ENCODE measurements at places on chromosomes 11 and 22.

DNA sequence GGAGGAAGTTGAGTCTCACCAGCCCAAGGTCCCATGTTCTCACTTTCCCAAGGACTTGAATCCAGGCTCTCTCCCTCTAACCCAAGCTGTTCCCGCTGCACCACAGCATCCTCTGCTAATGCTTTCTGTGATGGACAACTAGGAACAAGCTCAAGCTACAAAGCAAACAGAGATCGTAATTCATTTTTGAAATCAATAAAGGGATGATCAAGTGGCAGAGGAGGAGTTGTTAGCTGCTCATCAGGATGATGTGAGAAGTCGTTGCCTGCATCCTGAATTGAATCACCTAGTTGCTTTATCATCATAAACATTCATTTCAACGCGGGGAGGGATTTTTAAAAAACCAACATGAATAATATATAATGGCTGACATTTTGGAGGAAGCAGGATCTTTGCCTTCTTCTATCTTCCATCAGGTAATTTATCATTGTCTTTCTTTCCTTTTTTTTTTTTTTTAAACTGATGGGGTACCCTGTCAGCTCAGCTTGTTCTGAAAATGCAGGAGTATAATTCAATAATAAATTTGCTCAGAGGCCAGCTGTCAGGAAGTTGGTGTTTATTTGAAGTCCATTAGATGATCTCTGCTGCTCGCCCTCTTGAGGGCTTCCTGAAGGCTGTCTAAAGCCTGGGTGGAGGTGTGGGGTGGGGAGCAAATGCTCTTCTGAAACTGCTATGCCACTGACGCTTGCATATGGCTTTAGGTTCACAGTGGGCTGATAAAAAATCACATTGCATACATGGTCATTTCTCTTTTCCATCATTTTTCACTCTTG lies 174.4 kb upstream of the NARS2 start:
- DNase-seq = no peak

- DNase-seq = no peak
Observed at GRCh38 chr11:68735125-68735524, 16.2 kb downstream of the TESMIN start.

DNA sequence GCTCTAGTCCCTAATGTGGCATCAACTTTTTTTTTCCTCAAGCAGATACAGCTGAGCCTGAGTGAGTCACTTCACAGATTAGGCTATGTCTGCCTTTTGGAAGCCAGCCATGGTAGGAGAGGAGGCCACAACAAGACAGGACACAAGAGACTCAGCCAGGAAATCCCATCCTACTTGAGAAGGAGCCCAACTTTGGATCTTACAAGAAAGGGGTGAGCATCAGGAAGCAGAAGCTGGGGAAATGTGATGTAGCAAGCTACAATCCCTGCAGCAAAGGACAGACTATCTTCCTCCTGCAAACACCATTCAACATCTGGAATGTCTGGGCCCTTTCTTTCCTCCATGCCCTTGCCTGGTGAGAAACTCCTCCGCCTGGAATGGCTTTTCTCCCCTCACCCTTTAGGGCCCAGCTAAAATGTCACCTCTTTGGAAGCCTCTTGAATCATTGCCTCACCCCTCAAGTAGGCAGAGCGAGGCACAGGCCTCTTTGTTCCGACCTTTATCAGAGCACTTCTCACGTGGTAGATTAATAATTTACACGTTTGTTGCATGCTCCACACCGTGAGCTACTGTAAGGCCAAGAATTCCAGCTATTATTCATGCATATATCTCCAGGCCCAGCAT lies 156.4 kb upstream of the PITPNB start:
- DNase-seq = no peak

DNA sequence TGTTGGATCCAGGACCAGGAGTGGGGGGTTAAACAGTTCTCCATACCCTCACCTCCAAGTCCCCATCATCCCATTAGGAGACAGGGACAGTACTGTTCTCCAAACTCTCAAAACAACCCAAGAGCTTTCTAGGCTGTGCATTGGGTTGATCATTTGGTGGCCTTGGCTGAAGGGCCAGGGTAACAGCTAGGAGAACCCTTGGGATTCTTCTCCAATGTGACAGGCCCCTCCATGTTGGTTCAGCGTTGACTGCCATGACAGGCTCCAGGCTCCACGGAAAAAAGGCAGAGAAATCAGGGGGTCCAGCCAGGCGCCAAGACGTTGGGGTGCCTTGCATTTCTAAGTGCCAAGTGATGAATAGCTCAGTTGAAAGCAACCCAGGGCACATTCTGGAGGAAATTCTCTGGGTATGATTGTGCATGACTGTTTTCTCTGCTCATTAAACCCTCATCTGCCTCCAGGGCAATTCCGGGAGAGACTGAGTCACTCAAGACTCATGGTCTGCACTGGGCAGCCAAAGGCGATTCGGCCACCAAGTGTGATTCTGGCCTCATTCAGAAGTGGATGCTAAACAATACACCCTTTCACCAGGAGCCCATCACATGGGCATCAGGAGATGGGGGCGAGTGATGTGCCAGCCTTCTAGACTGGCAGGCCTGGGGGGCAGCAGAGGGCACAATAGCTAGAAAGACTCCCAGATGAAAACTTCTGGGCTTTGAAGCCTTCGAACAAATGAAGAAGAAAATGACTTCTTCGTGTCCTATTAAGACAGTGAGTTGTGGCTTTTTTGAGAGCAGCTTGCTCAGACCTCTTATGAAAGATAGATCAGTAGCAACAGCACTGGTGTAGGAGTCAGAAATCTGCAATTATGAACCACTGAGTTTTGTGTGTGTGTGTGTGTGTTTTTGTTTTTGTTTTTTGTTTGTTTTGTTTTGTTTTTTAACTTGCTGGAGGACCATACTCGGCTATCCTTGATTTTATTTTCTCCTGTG lies 27.7 kb downstream of the CD44 start:
- DNase-seq = no peak

DNA sequence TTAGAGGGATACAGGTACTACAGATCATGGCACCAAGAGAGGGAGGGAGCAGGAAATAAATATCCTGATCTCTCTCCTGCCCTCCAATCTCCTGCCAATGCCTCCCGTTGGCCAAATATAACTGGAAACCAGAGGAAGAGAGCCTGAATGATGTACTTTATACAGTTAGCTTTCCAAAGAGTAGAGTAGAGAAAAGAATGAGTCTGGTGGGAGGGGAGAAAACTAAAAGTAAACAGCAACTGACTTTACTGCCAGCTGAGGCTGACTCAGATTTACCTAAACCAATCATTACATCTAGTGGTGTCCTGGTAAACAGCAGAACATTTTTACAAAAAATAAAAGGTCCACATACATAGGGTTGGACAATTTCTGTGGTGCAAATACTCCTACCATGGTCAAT lies 5.1 kb downstream of the MPZL3 start:
- peak; percentile 33 for DNase-seq

DNA sequence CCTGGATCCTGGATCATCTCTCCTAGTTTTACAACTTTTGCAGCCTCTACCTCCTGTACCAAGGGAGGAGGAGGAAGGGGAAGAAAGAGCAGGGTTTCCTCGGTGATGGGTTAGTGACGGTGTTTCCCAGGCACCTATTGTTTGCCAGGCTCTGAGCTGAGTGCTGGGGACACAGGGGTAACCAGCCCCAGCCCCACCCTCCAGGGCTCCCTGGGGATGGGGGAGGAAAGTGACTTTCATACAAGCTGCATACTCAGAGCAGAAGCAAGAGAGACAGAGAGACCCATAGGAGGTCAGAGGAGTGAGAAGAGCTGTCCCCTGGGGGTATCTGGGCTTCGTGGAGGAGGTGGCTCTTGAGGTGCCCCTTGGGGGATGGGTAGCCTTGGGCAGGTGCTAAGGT lies 89.4 kb upstream of the THY1 start:
- no peak for DNase-seq

- DNase-seq = no peak
Observed at GRCh38 chr11:19968860-19969259, 191.4 kb downstream of the DBX1 start.

- no peak for DNase-seq
Observed at GRCh38 chr11:121762820-121763219, 310.1 kb upstream of the SORL1-AS1 start.

GRCh38 chr11:46674463-46675287 lies 25.7 kb downstream of the ARHGAP1 start:
- peak; percentile 53 for DNase-seq

DNA sequence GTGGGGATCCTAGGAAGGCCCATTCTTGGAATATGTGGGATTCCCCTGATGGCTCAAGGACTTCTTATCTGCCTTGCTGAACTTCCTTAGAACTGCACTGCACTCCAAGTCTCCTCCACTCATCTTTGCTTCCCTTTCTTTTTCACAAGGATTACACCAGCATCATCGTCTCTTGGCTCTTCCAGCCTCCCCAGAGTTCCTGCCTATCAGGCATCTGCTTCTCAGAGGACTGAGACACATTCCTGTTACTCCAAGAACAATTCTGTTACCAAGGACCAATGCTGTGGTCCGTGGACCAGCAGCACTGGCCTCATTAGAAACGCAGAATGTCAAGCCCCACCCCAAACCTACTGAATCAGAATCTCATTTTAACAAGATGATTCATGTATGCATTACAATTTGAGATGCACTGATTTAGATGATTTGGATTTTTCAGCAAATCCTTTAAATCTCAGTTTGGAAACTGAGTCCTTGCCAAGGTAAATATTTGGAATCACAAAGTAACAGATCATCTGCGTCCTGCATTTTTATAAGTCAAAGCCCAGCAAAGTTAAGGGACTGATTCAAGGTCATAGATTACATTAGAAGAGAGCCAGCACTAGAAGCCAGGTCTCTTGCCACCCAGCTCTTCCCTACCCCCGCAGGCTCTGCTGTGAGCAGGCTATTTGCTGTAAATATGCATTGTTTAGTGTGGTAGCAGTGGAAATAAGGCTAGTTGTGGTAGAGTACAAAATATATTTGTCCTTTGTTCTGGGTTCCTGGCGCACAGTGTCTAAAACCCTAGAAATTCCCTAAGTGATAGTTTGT lies 110.9 kb downstream of the SWAP70 start:
- DNase-seq = no peak

- DNase-seq = no peak
Observed at GRCh38 chr11:2891326-2892214, 6.0 kb upstream of the CDKN1C start.

DNA sequence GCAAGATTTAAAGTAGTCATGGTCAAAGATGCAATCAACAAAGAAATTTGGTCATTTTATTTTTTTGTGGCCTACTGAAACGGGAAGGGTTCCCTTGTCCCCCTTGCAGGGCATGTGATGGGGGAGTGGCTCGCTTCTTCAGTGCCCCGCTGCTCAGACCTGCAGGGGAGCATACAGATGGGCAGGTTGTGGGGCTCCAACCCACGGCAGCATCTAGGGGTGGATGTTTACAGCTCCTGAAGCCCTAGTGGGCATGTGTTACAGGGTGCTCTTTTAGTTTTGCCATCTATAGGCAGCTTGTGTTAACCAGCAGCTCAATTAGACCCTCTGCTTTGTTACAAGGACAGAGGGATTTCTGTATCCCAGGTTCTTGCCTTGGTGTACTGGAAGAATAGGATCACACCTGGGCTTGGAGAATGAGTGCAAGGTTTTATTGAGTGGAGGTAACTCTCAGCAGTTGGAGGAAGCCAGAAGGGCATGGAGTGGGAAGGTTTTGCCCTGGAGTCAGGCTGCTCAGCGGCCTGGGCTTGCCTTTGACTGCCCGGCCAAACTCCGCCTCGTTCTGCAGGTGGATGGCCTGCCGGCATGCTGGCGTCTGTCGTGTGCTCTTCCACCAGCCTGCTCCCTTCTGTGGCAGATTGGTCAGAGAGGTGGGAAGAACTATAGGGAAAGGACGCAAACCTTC lies 9.4 kb downstream of the GSTP1 start:
- DNase-seq = no peak

DNA sequence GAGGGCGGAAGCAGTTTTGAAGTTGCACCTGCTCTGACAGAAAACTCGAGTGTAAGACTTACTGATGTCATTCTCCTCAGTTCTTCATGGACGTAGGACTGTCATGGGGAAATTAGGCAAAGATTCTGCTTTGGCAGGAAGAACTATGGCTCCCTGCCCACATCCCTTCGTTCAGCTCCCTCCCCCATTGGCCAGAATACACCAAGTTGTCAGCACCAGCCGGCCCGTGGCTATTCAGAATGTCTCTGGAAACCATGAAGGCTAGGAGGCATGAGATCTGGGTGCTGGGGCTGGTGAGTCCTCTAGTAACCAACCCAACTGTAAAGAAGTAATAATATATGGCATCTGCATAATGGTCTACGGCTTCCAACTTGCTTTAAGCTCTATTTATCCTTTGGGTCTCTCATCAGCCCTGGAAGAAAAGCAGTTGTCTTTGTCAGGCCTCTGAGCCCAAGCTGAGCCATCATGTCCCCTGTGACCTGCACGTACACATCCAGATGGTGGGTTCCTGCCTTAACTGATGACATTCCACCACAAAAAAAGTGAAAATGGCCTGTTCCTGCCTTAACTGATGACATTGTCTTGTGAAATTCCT lies 74.1 kb downstream of the PIWIL4 start:
- DNase-seq = no peak

DNA sequence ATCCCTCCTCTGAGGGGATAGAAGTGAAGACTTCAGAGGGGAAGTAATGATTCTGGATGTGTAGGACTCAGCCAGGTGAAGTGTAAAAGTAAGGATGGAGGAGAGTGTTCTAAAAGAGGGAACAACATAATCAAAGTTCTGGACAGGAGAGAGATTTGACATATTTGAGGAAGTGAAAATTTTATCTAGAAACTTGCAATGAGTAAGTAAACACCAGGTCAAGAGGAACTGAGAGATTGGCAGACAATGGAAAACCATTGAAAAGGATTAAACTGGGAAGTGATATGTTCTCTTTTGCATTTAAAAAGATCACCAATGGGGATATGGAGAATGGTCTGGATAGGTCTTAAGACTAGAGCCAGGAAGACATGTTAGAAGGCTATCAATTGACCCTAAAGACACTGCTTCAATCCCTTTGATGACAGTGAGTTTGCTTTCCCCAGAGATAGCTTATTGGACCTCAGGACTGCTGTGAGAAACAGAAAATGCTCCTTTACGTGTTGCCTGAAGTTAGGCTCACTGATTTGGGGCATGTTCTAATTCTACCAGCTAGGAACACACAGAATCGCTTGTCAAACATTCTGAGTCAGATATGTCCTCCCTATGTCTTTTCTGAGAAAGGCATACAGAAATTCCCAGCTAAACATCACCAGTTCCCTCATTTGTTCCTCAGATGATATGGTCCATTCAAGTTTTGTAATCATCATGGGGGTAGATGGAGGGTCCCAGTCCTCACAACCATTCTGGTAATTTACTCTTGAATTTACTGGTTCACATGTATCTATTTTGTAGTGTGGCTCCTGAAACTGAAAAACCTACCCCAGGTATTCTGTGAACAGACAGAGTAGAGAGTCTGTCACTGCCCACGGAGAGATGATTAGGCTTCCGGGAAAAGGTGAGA lies 144.9 kb downstream of the MAML2 start:
- no peak for DNase-seq

- no peak for DNase-seq
Observed at GRCh38 chr11:70736937-70737640, 338.8 kb downstream of the CTTN start.
